ENCODE measurements at places on chromosomes 5 and 9. TPM values are rescaled to one million over a fixed set of nuclear protein-coding genes. Genes with fewer than 3 reads are reported as not detected.

- H3K4me1 ChIP-seq: no peaks in the 10 kb centered on the region
- no peaks in the 10 kb centered on the region for H3K36me3 ChIP-seq
- H3K27me3 ChIP-seq: no peaks in the 10 kb centered on the region
Observed at GRCh38 chr5:76269259-76269931, 133.7 kb upstream of the IQGAP2 start.

DNA sequence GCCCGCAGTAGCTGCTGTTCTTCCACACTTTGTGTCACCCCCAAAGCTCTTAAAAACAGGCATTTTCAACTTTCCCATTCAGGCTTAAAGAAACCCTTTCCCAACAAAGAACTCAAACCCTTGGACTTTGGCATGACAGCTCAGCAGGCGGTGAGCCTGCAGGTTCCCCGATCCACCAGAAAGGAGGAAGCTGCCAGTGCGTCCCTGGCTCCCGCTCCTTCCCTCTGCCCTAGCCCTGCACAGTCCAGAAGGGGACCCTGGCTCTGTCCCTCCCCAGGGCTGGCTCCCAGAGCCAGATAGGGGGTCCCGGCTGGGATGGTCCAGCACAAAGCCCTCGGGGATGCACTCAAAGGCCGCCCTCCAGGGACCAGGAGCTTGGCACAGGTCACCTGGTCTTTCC, 9.6 kb downstream of the SLC9A3 start:
- H3K36me3 ChIP-seq: no peaks in the 10 kb centered on the region
- no peak overlapping the region for H3K27ac ChIP-seq
- no peaks in the 10 kb centered on the region for H3K27me3 ChIP-seq

- no peak overlapping the region for H3K4me3 ChIP-seq
- no peaks in the 10 kb centered on the region for H3K4me1 ChIP-seq
- DNase-seq: no peak
- no peak overlapping the region for H3K27ac ChIP-seq
- no peaks in the 10 kb centered on the region for H3K27me3 ChIP-seq
Observed at GRCh38 chr5:137286025-137286610, 213.0 kb downstream of the SPOCK1 start.

- no peaks in the 10 kb centered on the region for H3K27me3 ChIP-seq
- no peak for DNase-seq
- no peak overlapping the region for H3K4me3 ChIP-seq
- no peaks in the 10 kb centered on the region for H3K4me1 ChIP-seq
- no peak overlapping the region for H3K27ac ChIP-seq
Observed at GRCh38 chr9:26163931-26164330, 485.7 kb upstream of the TUSC1 start.

- no peaks in the 10 kb centered on the region for H3K36me3 ChIP-seq
- no peak overlapping the region for H3K27ac ChIP-seq
- no peak overlapping the region for H3K4me3 ChIP-seq
- no peak for DNase-seq
- H3K27me3 ChIP-seq: no peaks in the 10 kb centered on the region
Observed at GRCh38 chr5:142609142-142609541, 76.7 kb downstream of the FGF1 start.

DNA sequence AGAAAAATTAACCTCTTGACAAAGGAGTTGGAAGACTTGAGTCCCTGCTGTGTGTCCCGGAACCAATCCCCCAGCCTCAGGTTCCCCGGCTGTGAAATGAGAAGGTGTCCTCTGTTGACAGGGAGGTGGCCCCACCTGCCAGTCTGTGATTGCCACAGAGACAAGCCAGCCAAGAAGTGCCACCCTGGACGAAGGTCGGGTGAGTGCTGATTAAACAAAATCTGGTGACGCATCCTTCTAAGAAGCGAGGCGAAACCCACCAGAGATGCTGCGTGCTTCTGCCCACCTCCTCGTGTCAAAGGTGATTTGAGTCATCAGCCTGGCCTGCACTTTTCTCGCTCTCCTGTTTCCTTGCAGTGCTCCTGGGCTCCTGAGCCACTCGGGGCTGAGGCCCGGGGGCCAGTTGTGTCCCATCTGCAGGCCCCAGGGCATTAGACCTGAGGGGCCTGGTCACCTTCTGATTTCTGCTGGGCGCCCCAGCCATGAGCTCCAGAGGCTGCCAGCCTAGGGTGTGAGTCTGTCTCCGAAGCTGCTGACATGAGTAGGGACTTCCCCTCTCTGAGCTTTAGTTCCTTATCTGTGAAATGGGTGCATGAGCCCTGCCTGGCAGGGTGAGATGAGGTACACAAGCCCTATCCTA, 28.7 kb downstream of the NEK6 start:
- H3K27me3 ChIP-seq: no peaks in the 10 kb centered on the region
- H3K4me3 ChIP-seq: no peak overlapping the region
- H3K4me1 ChIP-seq: peaks cover 56% of the 10 kb centered on the region

GRCh38 chr9:129416821-129417539, 203.9 kb downstream of the C9orf50 start:
- H3K27ac ChIP-seq: peak overlapping the region; percentile 15
- DNase-seq: no peak
- peaks cover 22% of the 10 kb centered on the region for H3K4me1 ChIP-seq
- H3K27me3 ChIP-seq: no peaks in the 10 kb centered on the region

Gene AIF1L
- 14.9 TPM for total RNA-seq

Gene GFPT2
- total RNA-seq: 17.9 TPM

DNA sequence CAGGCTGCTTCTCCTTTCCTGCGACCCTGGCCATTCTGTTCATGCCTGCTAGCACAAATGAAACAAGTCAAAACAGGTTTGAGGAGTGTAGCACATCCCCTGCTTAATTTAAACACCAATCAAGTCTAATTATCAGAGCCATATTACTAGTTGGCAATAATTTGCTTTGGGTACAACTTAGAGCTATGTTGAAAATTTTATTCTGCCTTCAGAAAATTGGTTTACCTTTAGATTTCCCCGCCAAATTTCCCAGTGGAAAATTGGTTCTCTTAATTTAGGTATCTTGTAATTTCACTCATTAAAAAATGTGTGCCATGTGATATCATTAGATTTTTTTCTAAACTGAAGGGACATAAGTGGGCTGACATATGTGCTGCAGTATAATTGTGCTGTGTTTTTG, 265.8 kb downstream of the MAST4 start:
- H3K36me3 ChIP-seq: no peaks in the 10 kb centered on the region
- no peak overlapping the region for H3K27ac ChIP-seq
- no peaks in the 10 kb centered on the region for H3K4me1 ChIP-seq

Gene CCNI2
- total RNA-seq: 4.5 TPM

Gene SPATA9
- 7.4 TPM for total RNA-seq

- no peak for DNase-seq
- H3K27me3 ChIP-seq: no peaks in the 10 kb centered on the region
- H3K27ac ChIP-seq: no peak overlapping the region
- no peaks in the 10 kb centered on the region for H3K4me1 ChIP-seq
Observed at GRCh38 chr5:101327816-101328215, 424.7 kb upstream of the ST8SIA4 start.

DNA sequence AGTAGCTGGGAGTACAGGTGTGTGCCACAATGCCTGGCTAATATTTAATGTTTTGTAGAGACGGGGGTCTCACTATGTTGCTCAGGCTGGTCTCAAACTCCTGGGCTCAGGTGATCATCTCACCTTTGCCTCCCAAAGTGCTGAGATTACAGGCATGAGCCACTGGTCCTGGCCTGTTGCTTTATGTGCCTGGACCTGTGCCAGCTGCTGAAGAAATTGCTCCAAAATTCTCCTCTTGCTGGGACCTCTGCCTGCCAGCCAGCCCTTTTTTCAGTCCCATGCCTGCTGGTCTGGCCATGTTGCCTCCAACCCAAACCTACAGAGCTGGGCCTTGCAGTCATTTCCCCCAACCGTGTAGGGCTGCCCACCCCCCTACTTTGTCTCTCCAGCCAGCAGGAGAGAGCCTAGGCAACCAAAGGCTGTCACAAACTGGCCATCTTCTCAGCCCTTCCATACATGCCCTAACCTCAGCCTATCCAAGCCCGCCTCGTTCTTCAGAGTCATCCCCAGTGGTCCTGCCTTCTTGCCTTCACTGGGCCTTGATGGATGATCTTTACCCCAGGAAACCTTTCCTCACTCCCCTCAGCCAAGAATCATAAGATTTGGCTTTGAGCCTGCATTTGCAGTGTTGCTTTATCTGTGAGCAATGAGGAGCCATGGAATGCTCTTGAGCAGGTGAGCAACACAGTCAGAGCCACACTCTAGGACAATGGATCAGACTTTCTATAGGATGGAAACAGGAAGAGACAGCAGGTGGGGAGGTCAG, 27.4 kb upstream of the SYNPO start:
- H3K4me1 ChIP-seq: peaks cover 48% of the 10 kb centered on the region
- no peak overlapping the region for H3K4me3 ChIP-seq
- H3K36me3 ChIP-seq: no peaks in the 10 kb centered on the region
- H3K27me3 ChIP-seq: no peaks in the 10 kb centered on the region
- no peak for DNase-seq

Gene SEMA6A
- total RNA-seq: 67.6 TPM

DNA sequence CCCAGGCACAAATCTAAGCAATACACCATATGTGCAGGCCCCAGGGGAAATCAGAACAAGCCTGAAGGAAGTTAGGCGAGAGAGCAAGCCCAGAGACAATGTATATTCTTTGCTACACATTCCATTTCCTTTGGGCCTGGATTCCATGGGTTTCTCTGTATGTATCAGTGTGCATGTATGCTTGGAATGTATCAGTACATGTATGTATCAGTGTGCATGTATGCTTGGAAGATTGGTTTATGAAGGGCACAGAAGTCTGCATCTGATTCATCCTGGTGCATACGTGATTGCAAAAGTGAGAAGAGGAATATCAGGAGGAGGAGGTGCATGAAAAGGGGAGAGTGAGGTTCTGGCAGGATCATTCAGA, 232.6 kb upstream of the ANKRD55 start:
- H3K4me1 ChIP-seq: peaks cover 2% of the 10 kb centered on the region
- no peaks in the 10 kb centered on the region for H3K27me3 ChIP-seq
- H3K27ac ChIP-seq: no peak overlapping the region
- H3K4me3 ChIP-seq: no peak overlapping the region
- no peaks in the 10 kb centered on the region for H3K36me3 ChIP-seq

GRCh38 chr9:78234810-78235209, 1.1 kb upstream of the CEP78 start:
- H3K4me3 ChIP-seq: peak overlapping the region; percentile 71
- H3K4me1 ChIP-seq: peaks cover 4% of the 10 kb centered on the region
- DNase-seq: no peak
- H3K36me3 ChIP-seq: no peaks in the 10 kb centered on the region

- no peak overlapping the region for H3K4me3 ChIP-seq
- no peak overlapping the region for H3K27ac ChIP-seq
- no peaks in the 10 kb centered on the region for H3K4me1 ChIP-seq
- no peaks in the 10 kb centered on the region for H3K27me3 ChIP-seq
Observed at GRCh38 chr9:94210616-94211603, 48.2 kb upstream of the ZNF169 start.

DNA sequence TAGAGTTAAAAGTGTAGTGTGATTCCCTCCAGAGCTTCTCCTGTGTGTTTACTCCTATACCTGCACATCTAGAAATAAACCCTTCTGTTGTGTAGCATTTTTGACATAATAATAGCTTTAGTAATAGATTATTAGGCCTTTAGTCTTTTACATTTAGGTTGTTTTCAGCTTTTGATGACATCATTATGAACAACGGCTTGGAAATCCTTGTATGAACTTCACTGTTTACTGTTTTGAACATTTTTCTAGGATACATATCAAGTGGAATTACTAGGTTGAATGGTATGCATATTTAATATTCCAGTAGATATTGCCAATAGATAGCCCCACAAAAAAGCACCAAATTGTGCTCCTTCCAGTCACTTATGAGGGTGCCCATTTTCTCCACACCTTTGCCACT, 174.0 kb downstream of the ARHGAP26 start:
- H3K27ac ChIP-seq: no peak overlapping the region
- no peak for DNase-seq
- H3K4me1 ChIP-seq: peaks cover 22% of the 10 kb centered on the region
- no peak overlapping the region for H3K4me3 ChIP-seq
- no peaks in the 10 kb centered on the region for H3K36me3 ChIP-seq
- no peaks in the 10 kb centered on the region for H3K27me3 ChIP-seq

- no peak overlapping the region for H3K27ac ChIP-seq
- H3K4me1 ChIP-seq: peaks cover 4% of the 10 kb centered on the region
- no peaks in the 10 kb centered on the region for H3K36me3 ChIP-seq
- no peak overlapping the region for H3K4me3 ChIP-seq
- H3K27me3 ChIP-seq: no peaks in the 10 kb centered on the region
- DNase-seq: no peak
Observed at GRCh38 chr9:135666534-135667462, 3.7 kb downstream of the LCN9 start.

Gene CD274
- total RNA-seq: 1.5 TPM

Gene LCN15
- total RNA-seq: not detected

DNA sequence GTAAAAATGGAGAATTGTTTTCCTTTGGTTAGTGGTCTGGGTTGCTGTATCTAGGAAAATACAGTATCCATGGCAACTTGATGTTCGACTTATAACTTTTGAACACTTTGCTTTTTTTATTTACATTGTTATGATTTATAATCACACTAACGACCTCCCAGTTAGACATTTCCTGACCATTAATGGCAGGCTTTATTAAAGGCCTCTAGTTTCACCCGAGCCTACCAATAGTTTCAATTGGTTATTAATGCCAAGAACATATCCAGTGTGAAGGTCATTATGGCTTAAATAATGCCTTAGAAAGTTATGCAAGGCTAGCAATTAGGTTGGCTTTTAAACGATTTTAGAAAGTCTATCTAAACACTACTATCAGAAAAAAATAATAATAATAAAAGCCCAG, 452.0 kb downstream of the DMRTA1 start:
- no peak overlapping the region for H3K27ac ChIP-seq
- no peaks in the 10 kb centered on the region for H3K36me3 ChIP-seq
- no peaks in the 10 kb centered on the region for H3K4me1 ChIP-seq
- no peaks in the 10 kb centered on the region for H3K27me3 ChIP-seq
- H3K4me3 ChIP-seq: no peak overlapping the region
- DNase-seq: no peak

DNA sequence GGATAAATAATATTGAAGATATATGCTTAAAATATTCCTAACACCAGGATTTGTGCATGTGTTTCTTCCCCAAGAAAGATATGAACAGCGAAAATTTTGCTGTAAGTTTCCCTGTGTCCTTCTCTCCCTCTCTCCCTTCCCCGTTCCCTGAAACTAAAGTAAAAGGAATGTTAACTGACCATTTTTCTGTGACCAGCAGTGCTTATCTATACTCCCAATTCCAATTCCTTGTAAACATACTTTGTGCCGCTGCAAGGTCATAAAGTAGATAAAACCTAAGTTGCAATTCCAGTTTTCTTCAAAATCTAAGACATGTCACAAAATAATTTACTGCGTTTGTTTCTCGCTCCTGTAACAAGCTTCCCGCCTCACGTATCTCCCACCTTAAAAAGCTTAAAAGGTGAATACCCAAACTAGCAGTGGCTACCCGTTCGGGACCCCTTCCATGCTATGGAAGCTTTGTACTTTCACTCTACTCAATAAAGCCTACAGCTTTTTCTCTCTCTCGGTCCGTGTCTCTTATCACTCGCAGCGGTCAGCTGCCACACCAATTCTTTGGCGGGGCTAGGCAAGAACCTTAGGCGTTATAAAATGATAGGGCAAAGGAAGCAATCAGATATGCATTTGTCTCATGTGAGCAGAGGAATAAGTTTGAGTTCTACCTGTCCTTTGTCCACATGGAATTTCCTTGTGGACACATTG, 1798.0 kb downstream of the EFNA5 start:
- no peaks in the 10 kb centered on the region for H3K36me3 ChIP-seq
- no peak for DNase-seq
- no peaks in the 10 kb centered on the region for H3K4me1 ChIP-seq
- H3K27ac ChIP-seq: no peak overlapping the region

Gene LCN9
- 0.68 TPM for total RNA-seq
